ENCODE measurements at places on chromosomes 5 and 9.

GRCh38 chr5:105689596-105689995, 1981.1 kb downstream of the EFNA5 start:
- no peak for DNase-seq

DNA sequence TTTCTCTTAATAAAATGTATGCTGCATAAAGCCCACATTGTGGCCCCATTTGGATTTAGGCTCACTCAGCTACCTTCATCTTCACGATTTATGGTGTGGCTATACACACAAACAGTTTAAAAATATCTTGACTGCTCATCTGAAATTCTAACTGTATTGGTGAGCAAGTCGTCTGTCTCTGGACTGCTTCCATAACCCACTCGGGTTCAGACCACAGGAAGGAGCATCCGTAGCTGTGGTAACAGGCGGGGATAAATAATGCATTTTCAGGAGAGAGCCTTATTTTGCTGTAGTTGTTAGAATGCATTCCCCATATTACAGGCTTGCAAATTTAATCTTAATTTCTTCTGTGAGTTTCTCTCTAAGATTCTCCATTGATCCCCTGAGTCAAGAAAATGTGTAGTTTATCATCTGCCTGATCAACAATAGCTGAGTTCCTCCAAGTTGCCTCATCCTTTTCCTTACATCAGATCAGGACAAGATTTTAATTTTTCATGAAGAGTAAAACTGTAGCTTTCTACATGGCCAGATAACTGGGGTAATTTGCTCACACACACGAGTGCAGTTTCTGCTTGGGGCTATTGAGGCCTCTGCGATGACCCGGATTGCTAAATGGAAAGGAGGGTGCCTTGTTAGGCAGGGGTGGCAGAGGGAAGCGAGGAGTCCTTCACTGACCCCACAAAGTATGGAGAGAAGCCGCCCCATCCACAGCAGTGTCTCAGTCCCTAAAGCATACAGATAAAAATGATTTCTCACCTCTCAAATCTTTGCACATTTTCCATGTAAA, 133.9 kb downstream of the FSTL4 start:
- DNase-seq, result no peak

GRCh38 chr5:95531491-95531890, 23.3 kb downstream of the SKIC3 start:
- no peak for DNase-seq

GRCh38 chr5:68548959-68549676, 333.6 kb downstream of the PIK3R1 start:
- DNase-seq, result no peak

DNA sequence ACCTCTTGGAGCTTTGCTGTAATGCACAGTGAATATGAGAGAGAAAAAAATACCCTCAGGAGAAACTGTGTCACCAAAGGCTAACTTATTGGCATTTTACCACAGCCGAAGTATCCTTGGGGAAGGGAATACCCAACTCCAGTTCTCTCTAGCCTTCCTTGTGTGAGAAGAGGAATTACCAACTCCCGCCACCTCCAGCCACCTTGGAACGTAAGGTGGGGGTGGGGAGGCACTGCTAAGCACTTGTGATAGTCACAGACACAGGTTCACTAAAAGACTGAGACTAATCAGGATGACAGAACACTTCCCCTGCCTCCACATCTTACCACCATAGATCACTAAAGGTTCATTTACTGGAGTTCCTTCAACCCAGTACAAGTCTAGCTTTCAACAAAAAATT, 102.0 kb upstream of the ADAMTS19 start:
- DNase-seq, result no peak

DNA sequence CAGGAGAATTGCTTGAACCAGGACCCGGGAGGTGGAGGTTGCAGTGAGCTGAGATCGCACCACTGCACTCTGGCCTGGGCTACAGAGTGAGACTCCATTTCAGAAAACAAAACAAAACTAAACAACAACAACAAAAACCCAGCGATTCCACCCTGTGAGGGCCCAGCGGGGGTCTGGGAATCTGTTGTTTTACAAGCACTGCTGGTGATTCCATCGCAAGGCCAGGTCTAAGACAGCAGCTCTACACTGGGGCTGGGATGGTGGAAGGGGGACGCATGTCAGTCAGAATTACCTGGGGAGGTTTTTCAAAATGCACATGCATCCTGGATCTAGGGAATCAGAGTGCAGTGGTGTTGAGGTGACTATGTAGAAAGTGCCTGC, 90.9 kb downstream of the ANKRD55 start:
- no peak for DNase-seq

DNA sequence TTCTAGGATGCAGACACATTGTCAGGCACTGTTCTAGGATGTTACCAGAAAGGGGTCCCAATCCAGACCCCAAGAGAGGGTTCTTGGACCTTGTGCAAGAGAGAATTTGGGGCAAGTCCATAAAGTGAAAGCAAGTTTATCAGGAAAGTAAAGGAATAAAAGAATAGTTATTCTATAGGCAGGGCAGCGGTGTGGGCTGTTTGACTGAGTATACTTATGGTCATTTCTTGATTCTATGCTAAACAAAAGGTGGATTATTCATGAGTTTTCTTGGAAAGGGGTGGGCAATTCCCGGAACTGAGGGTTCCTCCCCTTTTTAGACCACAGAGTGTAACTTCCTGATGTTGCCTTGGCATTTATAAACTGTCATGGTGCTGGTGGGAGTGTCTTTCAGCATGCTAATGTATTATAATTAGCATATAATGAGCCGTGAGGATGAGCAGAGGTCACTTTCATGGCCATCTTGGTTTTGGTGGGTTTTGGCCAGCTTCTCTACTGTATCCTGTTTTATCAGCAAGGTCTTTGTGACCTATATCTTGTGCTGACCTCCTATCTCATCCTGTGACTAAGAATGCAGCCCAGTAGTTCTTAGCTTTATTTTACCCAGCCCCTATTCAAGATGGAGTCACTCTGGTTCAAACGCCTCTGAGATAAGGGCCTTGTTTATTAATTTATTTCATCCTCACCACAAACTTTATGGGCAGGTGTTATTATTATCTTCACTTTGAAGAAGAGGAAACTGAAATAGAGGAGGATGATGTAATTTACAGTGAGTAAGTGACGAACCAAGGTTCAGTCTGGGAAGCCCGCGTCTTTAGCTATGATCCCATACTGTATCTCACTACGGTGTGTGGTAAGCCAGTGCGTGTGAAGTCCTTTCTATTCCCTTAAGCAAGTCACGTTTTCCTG, 186.0 kb upstream of the KLF4 start:
- DNase-seq, result no peak

DNA sequence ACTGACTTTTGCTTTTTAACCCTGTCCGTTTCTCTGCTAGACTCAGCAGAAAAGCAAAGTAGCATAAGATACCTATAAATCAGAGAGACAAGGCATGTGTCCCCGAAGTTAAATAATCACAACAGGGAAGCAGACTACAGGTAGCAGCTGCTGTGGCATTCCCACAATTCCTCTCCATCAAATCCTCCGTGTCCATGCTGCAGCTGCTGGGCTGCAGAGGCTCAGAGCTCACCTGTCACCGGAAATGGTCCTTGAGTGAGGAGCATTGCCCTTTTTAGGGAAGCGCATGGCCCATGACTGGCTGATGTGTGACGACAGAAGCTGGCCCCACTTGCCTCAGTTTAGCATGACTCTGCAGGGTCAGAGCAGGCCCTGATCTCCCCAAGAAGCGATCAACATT, 125.0 kb downstream of the MSX2 start:
- DNase-seq, result no peak

DNA sequence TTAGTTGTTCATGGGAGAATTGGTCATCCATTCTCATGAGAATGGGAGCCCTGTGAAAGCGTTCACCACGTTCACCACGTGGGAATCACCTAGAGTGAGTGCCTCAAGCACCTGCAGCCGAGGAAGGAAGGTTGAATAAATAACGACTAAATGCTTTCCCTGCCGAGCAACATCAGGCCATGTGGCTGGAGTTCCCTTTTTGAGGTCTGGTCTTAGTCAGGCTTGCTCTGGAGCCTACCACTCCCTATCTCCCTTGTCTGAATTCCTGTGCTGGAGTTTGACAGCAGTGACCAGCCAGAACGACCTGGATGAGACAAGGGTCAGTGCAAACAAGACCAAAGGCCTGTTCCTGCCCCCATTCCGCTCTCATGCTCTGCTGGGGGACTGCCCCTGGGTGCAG, 28.5 kb downstream of the KCNMB1 start:
- DNase-seq, result no peak
